ENCODE measurements at places on chromosomes 16 and 17.

DNA sequence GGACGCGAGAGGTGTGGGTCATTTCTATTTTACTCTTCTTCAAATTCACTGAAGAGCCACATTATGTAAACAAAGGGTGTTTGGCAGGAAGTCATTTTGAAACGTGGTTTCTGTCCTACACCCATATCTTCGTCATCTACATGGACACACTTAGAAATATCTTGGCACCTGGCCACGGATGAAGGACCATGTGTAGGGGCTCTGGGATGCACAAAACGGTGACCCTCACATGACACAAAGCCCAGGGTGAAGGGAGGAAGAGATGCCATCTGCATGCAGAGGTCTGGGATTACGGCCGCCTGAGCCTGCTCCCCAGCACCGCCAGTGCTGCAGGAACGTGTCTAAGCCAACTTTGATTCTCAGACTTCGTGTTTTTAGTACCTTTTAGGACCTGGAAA is 130.2 kb upstream of the CHMP6 start:
- no peak for DNase-seq

DNA sequence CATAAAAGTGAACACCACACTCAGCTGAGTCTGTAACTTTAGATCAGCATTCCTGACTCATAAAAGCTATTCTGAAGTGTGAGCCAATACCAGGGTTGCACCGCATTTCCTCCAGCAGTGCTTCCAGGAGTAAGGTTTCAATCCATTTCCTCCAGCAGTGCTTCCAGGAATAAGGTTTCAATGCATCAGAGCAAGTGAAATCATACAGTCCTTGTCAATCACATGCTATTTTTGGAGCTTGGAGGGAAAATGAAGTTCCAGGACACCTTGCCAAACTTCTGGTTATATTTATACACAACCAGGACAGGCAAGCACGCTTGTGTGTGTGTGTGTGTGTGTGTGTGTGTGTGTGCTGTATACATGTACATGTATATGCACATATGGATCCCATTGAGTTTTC is 327.6 kb downstream of the GRIN2A start:
- no peak for DNase-seq

GRCh38 chr17:40931311-40931710 is 6.1 kb downstream of the KRT23 start:
- no peak for DNase-seq

GRCh38 chr17:16040710-16041251 is 41.2 kb downstream of the TTC19 start:
- DNase-seq = no peak

DNA sequence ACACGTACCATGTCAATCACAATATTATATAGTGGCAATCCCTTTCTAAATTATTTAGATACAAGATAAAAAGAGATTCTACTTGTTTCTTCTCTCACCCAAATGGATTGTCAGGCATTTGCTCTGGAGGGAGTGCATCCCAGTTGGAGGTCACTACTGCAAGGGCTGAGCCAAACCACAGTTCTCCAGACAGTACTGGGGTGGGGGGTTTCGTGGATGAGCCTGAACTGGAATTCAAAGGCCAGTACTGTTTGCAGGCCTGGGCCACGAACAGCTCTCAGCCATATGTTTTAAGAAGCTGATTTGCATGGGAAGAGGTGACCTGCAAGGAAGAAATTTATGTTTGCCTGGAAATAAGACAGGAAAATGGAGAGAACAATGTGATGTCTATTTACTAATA is 314.9 kb downstream of the PMP22 start:
- DNase-seq = no peak

DNA sequence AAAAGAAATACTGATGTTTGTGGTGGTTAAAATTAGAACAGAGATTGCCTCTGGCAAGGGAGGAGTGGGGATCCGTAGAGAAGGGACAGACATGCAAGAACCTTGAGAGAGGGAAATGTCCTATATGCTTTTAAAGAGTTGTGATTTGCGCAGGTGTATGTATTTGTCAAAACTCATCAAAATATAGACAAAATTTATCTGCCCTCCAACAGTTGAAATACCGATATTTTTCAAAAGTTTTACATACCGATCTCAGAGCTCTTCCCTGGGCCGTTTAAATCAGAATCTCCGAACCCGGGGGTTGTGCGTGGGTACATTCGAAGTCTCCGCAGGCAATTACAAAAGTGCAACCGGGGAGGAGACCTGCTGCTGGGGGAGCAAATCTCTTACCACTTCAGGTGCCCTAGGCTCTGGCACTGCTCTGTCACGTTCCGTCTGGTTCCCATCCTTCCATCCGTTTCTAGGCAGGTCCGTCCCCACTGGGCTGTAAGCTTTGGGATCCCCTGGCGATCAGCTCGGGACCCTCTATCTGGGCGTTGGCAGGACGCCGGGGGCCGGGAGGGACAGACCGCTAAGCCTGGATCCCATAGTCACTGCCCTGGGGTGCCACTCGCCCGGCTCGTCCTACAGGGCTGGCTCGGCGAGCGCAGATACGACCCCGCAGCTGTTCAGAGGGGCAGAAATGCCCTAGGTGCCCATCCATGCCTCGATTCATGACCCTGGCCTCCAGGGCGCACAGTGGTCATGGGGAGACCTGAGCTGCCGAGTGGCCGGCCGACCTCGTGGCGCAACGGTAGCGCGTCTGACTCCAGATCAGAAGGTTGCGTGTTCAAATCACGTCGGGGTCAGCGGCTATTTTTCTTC is 4.2 kb downstream of the BORCS6 start:
- peak; percentile 74 for DNase-seq

GRCh38 chr17:32896647-32897258 is 19.8 kb upstream of the MYO1D start:
- DNase-seq = no peak
